ENCODE measurements at places on chromosomes 12 and 14.

DNA sequence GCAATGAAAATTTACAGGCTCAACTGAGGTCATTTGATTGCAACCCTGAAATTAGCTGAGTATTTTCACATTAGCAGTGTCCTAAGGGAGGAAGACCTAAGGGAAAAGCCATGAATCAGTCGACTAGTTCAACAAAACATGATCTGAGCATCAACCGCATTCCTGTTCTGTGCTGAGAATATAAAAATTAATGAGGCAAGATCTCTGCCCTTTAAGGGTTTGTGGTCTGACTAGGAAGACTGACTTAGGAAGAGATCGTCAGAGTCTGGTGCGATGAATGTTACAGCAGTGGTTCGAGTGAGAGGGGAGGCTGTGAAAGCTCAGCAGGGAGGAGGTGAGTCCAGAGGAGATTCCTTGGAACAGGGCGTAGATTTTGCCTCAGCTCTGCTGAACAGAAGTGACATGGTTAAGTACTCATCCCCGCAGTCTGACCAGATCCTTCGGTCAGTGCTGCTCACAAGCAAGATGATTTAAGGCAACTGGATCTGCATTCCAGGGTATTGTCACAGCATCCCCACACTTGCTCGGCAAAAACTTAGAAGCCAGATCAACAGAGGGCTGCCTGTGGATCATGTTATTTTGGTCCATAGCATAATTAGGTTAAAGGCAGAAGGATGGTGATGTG lies 49.6 kb downstream of the BMAL2 start:
- DNase-seq, result no peak

- no peak for DNase-seq
Observed at GRCh38 chr12:52739963-52740362, 36.6 kb upstream of the KRT77 start.

DNA sequence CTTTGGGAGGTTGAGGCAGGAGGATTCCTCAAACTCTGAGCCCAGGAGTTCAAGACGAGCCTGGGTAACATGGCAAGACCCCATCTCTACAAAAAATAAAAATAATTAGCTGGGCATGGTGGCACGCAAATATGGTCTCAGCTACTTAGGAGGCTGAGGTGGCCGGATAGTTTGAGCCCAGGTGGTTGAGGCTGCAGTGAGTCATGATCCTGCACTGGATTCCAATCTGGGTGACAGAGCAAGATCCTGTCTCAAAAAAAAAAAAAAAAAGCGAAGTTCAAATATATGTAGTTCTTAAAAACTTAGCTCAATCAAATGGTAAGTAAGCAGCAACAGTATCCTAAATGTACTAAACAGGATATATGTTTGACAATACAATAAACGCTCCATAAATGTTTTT lies 85.5 kb upstream of the SSTR1 start:
- no peak for DNase-seq

GRCh38 chr12:132399092-132400010 lies 70.0 kb upstream of the GALNT9 start:
- DNase-seq, result no peak

DNA sequence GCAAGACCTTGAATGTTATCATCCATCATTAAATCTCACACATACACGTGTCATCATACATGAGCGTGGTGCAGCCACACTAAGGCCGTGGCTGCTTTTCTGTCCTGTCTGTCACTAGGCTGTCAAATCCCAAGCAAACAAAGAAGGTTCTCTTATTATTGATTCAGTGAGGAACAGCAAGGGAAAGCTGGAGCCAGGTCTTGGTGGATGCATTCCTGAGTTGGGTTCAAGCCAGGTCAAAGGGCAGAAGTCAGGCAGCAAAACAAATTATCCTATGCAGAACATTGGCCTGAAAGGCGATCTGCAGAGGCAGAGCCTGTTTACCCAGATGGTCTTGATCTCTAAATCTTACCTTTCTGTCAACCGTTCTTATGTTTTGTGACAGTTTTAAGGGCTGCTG lies 252.3 kb downstream of the NEDD1 start:
- no peak for DNase-seq

DNA sequence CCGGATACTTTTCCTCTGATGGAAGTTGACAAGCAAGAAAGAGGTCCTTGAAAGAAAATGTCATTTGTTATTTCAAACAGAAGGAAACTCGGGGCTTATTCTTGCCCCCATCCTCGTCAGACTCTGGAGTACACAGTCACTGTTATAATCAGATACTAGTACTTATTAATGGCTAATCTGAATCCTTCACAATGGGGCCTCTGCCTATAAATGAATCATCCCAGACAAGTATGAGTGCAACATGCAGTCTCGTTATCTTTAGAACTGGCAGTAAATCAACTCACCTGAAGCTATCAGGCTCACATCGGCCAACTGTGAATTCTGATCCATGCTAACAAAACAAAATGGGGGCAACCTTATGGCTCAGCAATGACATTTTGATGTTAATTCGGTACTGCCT lies 216.7 kb downstream of the GRIN2B start:
- no peak for DNase-seq

Data from activated naive CD4-positive, alpha-beta T cell treated with anti-CD3 and anti-CD28 coated beads, Interleukin-2, amount 50 U/mL, for 16 hours (primary cell).